Activated CD8-positive, alpha-beta T cell treated with anti-CD3 and anti-CD28 coated beads, Interleukin-2, amount 10 ng/mL, durations not matched to agents 7 days and 5 days (primary cell): ENCODE measurements at places on chromosomes 7 and 10.

DNA sequence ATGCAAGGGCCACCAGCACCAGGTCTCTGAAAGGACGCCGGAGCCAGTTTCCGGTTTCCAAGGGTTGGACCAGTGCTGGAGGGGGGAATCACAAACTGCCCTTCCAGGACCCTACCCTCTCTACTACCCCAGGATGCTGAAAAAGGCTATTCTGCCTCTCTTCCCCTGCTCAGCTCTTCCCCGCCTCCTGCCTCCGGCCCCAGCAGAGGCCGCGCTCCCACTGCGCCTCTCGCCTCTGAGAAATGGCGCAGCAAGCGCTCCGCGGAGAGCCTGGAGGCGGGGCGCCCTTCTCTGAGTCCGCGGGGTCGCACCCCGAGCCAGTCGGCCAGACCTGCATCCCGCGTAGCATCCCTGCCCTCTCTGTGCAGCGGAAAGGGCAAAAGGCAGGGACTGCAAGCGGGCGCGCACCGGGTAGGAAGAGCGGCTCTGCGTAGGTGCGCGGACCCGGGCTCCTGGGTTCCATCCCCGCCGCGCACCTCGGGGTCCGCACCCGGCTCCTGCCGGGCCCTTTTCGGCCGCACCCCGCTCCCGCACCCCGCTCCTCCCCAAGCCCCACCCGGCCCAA, 476 bp upstream of the RET start:
- H3K27ac ChIP-seq: no peak overlapping the region
- H3K4me3 ChIP-seq: peak overlapping the region; percentile 38
- H3K27me3 ChIP-seq: peaks cover 32% of the 10 kb centered on the region
- H3K4me1 ChIP-seq: peaks cover 12% of the 10 kb centered on the region
- no peak for DNase-seq
- no peaks in the 10 kb centered on the region for H3K36me3 ChIP-seq

- no peak overlapping the region for H3K27ac ChIP-seq
- H3K27me3 ChIP-seq: no peaks in the 10 kb centered on the region
- no peak overlapping the region for H3K4me3 ChIP-seq
Observed at GRCh38 chr7:46791188-46791587, 790.7 kb downstream of the TNS3 start.

- no peaks in the 10 kb centered on the region for H3K36me3 ChIP-seq
- no peak overlapping the region for H3K27ac ChIP-seq
- H3K4me3 ChIP-seq: no peak overlapping the region
- no peak for DNase-seq
- H3K4me1 ChIP-seq: no peaks in the 10 kb centered on the region
- no peaks in the 10 kb centered on the region for H3K27me3 ChIP-seq
Observed at GRCh38 chr7:52501696-52502095, 533.7 kb upstream of the POM121L12 start.

DNA sequence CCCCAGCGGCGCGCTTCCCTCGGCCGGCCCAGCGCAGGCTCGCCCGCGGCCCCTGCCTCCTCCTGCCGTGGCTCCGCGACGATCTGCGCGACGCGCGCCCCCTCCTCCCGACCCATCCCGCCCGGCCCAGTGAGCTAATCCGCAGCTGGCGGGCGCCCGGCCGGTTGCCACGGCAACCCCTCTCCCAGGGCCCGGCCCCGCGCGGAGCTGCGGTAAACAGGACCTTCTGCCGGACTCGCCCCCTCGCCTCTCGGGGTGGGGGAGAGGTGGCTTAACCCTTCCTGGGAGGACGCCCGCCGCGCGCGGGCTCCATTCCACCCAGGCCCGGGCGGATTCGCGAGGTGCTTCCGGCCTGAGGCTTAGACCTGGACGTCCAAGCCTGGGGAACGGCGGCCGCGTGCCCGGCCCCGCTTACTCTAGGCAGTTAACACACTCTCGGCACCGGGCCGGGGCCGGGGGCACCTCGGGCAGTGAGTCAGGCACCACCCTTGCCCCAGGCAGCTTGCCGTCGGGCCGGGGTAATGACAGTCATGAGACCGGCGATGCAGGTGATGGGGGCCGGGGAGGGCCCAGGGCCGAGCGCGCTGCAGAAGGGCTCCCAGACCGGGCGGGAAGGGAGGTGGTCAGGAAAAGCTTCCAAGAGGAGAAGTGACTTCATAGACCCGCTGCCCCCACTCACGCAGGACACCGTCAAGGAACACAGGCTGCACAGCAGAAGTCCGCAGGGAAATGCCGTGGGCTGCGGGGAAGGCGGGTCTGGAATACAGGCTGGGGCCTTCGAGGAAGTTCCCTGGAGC, at the start of gene DENND2A:
Gene DENND2A (minus strand): TSS at position 87 of the 797 bp plus-strand sequence. CDS start 38,416 bp downstream, outside the sequence.
- H3K27me3 ChIP-seq: peaks cover 56% of the 10 kb centered on the region
- no peak within 1 kb of the TSS for H3K27ac ChIP-seq
- H3K4me3 ChIP-seq: peak within 1 kb of the TSS; percentile 53
- H3K4me1 ChIP-seq: peaks cover 16% of the 10 kb centered on the region
- H3K36me3 ChIP-seq: no peaks in the 10 kb centered on the region

DNA sequence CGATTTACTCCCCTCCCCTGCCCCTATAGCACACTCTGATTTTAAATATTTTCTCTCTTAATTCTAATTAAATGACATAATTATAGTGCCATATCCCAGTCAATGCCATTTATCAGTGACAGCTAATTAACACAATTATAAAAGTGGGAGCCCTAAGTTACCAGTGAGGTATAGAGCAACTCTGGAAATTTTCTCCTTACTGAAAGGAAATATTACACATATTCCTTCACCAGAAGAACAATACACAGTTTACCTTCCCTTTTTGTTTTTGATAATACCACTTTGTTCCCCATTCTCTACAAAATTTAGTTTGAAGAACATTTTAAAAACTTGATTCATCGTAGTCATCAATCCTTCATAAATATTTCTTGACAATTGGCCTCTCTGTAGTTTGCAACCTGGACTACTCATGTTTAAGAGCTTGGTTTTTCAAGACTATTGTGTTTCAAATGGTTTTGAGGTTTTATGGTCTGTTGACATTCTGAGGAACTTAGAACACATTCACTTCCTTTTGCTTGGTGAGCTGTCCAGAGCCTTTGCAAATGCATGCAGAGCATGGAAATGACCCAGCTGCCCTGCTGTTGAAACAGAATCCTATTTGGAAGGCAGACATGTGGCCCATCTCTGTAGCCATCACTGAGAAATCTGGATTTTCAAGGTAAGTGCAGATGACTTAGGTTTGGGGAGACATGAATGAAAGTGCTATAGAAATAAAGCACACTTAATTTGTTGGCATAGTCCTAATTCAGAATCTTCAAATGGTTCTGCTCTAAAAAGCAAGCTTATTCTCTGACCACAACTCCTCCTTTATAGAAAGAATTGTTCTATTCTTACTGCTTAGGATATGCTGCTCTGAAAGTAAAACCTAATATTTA, at the start of gene GPR141:
Gene GPR141 (plus strand): TSS at position 521 of the 875 bp plus-strand sequence. CDS start 56,628 bp downstream, outside the sequence.
- DNase-seq: no peak
- no peak within 1 kb of the TSS for H3K4me3 ChIP-seq
- peaks cover 11% of the 10 kb centered on the region for H3K27me3 ChIP-seq
- no peaks in the 10 kb centered on the region for H3K36me3 ChIP-seq
- no peak within 1 kb of the TSS for H3K27ac ChIP-seq

- peaks cover 3% of the 10 kb centered on the region for H3K27me3 ChIP-seq
- DNase-seq: no peak
- H3K4me3 ChIP-seq: no peak overlapping the region
- H3K4me1 ChIP-seq: no peaks in the 10 kb centered on the region
Observed at GRCh38 chr7:148473703-148474480, 116.7 kb upstream of the C7orf33 start.

DNA sequence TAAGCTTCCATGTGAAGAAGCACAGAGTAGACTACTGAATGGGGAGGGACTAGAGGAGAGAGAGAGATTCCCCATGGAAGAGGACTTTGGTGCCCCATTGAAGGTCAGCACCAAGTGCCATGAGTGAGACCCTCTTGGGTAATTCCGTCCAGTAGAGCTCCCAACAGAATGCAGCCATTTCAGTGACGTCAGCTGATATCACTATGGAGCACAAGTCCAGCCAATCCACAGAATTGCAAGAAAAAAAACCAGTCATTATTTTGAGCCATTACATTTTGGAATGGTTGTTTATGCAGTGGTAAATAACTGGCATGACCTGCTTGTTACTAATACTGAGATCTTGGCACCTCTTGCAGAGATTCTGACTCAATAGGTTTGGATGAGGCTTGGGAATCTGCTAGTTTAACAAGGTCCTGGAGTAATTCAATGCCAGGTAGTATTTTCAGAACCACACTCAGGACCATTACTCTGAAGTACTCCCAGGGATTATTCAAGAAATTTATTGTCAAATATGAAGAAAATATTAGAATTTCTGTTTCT, 52.6 kb upstream of the SP8 start:
- no peak overlapping the region for H3K4me3 ChIP-seq
- no peak overlapping the region for H3K27ac ChIP-seq
- H3K4me1 ChIP-seq: no peaks in the 10 kb centered on the region

DNA sequence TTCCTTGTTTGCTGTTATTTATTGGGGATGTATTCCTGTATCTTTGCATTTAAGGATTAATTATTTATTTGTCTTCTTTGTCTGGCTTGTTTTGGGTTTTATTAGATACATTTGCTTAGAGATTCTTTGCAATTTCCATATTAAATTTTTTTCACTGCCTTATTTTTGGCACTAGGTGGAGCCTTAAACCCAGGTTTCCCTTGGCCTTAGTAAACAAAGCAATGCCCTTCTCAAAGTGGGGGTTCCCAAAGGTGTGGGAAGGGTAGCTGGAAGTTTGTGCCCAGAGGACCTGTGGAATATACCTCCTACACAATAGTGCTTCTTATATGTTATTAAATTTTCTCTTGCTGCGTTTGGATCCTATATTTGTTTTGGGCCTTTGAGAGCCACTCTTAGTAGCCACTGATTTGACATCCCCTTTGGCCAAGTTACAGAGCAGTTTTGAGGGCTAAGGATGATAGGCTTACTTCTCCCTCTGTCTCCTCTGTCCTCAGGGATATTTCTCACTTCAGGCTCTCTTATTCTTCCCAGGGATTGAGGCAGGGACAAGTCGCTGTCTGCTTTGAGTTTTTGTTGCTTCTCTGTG, 162.3 kb downstream of the ITGB1 start:
- no peak for DNase-seq
- no peaks in the 10 kb centered on the region for H3K4me1 ChIP-seq
- H3K27me3 ChIP-seq: no peaks in the 10 kb centered on the region
- H3K27ac ChIP-seq: no peak overlapping the region

- H3K27ac ChIP-seq: no peak overlapping the region
- peaks cover 21% of the 10 kb centered on the region for H3K27me3 ChIP-seq
- H3K36me3 ChIP-seq: no peaks in the 10 kb centered on the region
- no peak for DNase-seq
- peaks cover 50% of the 10 kb centered on the region for H3K4me1 ChIP-seq
Observed at GRCh38 chr7:155282671-155283070, 15.0 kb upstream of the INSIG1 start.
